ENCODE measurements at places on chromosomes 6 and 20.
A peak's percentile ranks its signal among the peaks of the same experiment; 100 is the strongest.

GRCh38 chr20:56111961-56112730, 106.8 kb upstream of the CBLN4 start:
- DNase-seq: no peak

DNA sequence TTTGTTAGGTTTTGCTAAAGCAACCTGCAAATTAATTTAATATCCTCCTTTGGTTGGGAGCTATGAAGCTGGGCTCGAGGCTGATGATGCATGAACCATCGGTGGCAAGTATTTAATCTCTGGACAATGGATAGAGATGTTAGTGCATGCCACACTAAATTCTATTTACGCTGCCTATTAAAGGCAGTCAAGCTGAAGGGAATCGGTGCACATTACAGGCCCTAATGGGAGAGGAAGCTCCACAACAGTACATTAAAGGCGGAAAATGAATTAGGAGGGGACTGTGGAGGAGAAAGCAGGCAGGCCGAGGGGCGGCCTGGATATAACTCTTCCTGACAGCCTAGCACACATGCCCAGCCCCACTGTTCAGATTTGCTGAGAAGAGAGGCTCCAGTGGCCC, 132.4 kb upstream of the MAFB start:
- DNase-seq: no peak

DNA sequence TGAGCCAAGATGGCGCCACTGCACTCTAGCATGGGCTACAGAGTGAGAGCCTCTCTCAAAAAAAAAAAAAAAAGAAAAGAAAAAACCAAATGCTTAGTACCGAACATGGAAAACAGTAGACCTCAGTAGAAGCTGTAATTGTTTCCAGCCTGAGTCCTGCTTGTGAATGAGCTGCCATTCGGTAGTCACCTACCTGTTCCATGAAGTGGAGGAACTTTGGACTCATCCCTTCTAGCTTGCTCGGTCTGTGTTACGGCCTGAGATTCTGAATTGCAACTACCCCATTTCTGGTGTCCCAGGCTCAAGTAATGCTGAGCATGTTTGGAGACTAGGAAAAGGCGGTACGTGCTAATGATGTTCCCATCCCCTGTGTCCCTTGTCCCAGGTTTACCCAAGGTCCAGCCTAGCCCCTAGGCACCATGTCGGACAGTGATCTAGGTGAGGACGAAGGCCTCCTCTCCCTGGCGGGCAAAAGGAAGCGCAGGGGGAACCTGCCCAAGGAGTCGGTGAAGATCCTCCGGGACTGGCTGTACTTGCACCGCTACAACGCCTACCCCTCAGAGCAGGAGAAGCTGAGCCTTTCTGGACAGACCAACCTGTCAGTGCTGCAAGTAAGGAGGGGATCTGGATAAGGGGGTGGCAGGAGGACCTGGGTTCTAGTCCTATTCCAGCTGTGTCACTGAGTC, 5.1 kb downstream of the TGIF2 start:
- DNase-seq: no peak

DNA sequence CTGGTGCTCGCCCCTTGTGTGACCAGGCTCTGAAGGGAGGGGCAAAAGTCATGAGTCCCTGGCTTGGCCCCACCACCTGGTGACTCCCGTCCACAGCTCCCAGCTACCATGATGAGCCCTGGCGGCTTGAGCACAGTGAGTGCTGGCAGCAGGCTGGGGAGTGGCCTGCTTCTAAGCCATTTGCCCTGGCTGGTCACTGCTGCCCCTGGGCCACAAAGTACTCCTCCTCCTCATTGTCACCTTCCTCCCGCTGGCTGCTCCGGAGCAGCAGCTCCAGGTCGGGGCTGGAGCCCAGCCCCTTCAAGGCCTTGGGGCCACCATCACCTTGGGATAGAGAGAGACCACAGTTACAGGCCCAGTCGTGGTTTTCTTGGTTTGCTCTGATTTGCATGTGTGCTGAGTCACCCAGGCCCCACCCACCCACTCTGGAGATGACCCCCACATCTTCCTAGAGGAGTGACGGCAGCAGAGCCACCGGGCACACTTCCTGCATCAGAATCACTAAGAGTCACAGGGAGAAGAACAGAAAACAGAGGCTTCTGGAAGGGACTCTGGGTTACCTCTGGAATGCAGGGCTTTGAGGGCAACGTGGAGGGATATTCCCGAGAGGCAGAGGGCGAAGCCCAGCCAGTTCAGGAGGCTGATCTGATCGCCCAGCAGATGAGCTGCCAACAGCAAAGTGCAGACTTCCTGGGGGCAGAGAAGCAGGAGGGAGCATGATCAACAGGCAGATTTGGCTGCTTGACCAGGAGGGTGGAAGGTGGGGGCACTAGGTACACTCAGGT, 42.1 kb upstream of the CDH22 start:
- DNase-seq: peak; percentile 14

DNA sequence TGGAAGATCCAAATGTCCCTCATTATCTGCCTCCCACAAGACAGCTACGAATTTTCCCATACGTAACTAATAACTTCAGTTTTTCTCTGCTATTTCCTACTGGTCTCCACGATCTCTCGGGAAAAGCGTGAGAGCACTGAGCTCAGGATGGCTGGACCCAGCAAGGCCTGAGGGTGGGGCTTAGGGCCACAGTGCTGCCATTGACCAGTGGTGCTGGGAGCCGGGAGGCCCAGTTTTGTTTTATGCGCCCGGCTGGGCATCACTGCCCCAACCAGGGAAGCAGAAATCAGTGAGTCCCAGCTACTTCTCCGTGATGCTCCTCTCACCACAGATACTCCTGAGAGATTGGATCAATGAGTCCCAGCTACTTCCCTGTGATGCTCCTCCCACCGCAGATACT, 238.4 kb downstream of the LY86 start:
- DNase-seq: no peak

- no peak for DNase-seq
These were observed 58.7 kb downstream of the STXBP5 start for GRCh38 chr6:147262946-147263345.

DNA sequence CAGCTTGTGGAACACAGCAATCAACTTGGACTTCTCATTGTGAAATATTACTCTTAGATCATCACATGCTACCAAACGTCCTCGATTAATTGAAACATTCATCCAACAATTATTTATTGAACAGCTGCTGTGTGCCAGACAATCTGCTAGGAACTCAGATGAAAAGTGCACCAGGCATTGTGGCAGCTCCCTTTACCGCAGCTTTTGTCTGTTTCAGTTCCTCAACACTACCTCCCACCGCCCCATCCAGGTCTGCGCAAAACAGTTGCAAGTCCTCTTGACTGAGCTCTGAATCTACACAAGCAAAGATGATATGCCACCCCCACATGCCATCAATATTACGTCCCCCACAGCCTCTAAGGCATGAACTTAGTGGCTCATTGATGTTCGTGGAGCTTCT, 1094.4 kb upstream of the MAP3K7 start:
- no peak for DNase-seq

DNA sequence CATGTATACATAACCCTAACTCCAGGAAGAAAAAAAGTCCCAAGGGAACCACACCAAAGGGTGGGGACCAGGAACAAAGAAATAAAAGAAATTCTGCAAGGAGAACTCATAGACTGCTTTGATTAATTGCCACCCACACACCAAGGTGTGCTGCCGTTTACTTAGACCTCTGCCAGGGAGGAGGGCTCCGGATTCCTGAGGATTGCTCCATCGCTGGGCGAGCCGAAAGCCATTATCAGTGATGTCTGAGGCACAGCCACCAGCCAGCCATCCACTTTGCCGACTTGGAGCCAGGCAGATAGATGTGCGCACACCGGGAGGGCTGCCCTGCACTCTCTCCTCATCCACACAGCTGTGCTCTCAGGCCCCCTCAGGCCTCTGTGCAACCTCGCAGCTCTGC, 272.7 kb upstream of the FOXQ1 start:
- no peak for DNase-seq

GRCh38 chr6:150566486-150566885, 33.2 kb upstream of the PLEKHG1 start:
- DNase-seq: no peak

- no peak for DNase-seq
These were observed 125.4 kb upstream of the GPR6 start for GRCh38 chr6:109852713-109853112.

- no peak for DNase-seq
These were observed 417.9 kb downstream of the CD109 start for GRCh38 chr6:74113901-74114300.

GRCh38 chr6:116444092-116444491, 17.1 kb upstream of the CALHM6 start:
- no peak for DNase-seq

DNA sequence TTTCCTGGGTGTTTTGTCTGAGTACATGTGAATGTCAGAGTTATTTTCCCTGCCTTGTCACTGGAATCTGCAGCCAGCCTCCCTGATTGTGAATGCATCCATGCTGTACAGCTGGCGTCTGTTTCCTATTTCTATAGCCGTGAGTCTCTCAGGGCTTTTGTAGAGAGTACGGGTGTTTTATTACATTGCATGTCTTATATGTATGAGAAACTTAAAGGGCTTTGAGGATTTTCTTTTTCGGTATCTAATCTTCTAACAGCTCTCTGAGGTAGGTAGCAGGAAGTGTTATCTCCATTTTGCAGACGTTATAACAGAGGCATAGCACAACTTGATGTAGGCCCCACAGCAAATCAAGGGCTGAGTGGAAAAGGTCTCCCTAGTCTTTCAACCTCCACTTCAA, 272.9 kb downstream of the PRL start:
- DNase-seq: no peak

GRCh38 chr20:34938466-34939163, 17.0 kb downstream of the GSS start:
- DNase-seq: no peak

- no peak for DNase-seq
These were observed 293.8 kb upstream of the RGS17 start for GRCh38 chr6:153424719-153425400.

DNA sequence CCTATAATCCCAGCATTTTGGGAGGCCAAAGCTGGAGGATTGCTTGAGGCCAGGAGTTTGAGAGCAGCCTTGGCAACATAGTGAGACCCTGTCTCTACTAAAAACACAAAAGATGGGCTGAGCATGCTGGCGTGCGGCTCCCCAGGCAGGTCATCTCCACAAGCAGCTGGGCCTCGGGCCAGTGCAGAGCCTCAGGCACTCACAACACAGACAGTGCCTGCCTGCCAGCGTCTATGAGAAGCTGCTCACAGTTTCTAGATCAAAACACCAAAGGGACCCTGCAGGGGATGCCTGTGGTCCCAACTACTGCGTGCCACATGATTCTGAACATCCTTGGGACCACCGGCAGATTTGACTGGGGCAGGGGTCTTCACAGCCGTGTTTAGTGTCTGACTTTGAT, 59.4 kb downstream of the GINS1 start:
- no peak for DNase-seq

- DNase-seq: no peak
These were observed 732.5 kb downstream of the KIF16B start for GRCh38 chr20:15840636-15841301.

DNA sequence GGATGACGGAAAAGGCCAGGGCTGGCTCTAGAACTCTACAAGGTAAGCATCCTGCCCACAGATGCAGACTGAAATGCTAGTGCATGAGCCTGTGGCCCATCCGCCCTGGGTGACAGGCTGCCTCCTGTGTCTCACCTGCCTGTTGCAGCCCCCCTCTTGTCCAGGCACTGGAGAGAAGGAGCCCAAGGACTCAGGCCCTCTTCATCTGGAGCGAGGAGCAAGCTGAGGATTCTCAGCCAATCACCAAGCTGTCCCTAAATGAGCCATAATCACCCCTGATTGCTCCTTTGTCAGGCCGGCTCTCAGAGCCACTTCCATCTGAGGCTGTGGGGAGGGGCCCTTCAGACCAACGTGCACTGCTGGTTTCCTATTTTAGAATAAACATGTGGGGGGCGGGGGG, 10.0 kb upstream of the SLC32A1 start:
- DNase-seq: no peak

DNA sequence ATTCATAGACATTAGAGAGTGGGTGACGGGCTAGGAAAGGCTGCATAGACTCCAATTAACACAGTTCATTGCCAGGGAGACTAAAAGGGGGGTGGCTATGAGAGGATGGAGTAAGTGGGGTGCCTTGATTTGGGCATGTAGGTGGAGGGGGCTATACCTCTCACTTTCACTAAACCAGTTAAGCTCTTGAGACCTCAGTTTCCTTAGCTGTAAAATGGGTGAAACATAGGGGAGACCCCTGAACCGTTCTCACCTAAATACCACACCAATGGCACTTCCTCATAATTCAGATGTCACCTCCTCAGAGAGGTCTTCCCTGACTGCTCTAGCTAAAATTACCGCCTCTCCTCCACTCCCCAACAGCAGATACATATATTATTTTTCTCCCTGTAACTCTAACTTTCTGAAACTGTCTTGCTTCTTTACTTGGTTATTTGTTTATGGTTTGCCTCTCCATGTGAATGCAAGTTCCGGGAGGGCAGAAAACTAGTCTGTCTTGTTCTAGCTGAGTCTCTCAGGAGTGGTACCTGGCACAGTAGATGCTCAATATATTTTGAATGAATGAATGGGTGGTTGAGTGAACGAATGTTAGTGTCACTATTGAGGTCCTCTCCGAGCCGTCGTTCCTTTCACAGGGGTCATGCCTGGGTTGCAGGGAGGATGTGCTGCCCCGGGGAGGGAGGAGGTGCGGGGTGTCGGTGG, 615 bp upstream of the EYA2 start:
- DNase-seq: no peak

DNA sequence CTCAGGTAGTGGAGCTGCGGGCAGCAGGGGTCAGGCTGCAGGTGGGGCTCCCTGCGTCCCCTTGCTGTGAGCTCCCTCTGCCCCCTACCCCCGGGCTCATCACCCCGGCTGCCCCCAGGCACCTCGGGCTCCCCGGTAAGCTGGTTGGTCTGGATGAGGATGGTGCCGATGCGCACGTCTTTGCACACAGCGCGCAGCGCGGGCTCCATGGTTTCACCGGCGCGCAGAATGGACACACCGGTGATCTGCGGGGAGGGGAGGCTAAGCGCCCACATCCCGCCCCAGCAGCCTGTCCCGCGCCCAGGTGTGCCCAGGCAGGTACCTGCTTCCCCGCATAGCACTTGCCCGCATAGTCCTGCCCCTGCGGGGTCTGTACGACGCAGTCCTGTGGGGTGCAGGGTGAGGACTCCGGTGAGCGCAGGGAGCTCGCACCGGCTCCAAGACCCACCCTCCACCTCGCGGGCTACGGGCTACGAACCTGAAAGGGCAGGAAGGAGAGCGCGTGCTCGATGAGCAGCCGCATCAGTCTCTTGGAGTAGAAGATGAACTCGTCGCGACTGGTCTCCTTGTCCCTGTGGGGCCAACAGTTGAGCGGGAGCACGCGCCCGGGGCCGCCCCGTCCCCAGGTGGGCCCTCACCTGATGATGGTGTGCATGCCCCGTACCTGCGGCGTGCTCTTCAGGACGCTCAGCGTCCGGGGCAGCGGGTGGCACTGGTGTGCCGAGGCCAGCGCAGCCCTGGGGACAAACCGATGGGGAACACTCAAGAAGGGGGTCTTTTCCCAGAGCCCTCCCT, 15.5 kb downstream of the UCKL1 start:
- no peak for DNase-seq

DNA sequence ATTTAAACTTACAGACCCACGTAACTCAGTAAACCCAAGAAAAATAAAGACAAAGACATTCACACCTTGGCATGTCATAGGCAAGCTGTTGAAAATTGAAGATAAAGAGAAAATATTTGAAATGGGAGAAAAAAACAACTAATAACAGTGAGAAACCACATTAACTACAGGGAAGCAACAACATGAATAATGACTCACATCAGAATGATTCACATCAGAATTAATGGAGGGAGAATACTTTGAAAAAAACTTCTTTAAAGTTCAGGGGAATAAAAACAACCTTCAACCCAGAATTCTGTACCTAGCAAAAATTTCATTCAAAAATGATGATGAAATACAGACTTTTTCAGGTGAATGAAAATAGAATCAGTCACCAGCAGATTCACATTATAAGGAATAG, 32.9 kb upstream of the SLC22A3 start:
- DNase-seq: no peak

GRCh38 chr6:11734861-11735613, 43.6 kb downstream of the ADTRP start:
- DNase-seq: no peak
